Kidney (tissue), 22 donors: ENCODE measurements at places on chromosomes 7 and 10. TPM values are rescaled to one million over a fixed set of nuclear protein-coding genes. Genes with fewer than 3 reads are reported as not detected.

NODAL gene
- not detected for total RNA-seq

FOXI2 gene
- 1.1 TPM for total RNA-seq

ATP5MK gene
- total RNA-seq = 265 TPM

MRPL43 gene
- 81.5 TPM for total RNA-seq

ITPRIP gene
- total RNA-seq = 21.6 TPM

TEX47 gene
- total RNA-seq = not detected
